Dorsolateral prefrontal cortex (tissue), 122 donors: ENCODE measurements at places on chromosomes 4 and X. TPM values are rescaled to one million over a fixed set of nuclear protein-coding genes. Genes with fewer than 3 reads are reported as not detected.

The GRID2 gene
- 13.3 TPM for total RNA-seq

The GASK1B gene
- total RNA-seq, result 71.0 TPM

The CXorf51A gene
- not detected for total RNA-seq

The TBC1D9 gene
- 24.1 TPM for total RNA-seq

The NPNT gene
- total RNA-seq, result 6.4 TPM

The ANXA10 gene
- total RNA-seq, result not detected

The LEF1 gene
- 5.2 TPM for total RNA-seq

The MCF2 gene
- 12.7 TPM for total RNA-seq

The SSX4B gene
- not detected for total RNA-seq

The MAGEA11 gene
- not detected for total RNA-seq

The ARSH gene
- total RNA-seq, result not detected

The BEX4 gene
- total RNA-seq, result 95.8 TPM
